ENCODE measurements at places on chromosomes 1 and 21. TPM values are rescaled to one million over a fixed set of nuclear protein-coding genes. Genes with fewer than 3 reads are reported as not detected.

DNA sequence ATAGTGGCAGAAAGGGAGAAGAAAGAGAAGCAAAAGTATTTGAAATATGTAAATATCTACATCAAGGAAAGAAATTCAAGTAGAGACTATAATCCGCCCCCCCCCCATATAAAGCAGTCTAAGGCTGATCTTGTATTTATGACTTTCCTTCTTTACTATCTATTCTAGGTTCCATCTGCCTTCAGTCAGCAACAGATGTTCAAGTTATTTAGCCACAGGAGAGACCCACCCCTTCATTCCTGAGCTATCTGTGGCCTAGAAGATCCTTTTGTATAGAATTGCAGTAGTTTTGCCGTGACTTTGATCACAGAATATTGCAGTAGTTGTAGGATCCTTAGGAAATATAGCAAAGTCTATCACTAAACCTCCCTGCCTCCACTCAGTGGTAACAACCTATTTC lies 10.7 kb upstream of the BSDC1 start:
- H3K27ac ChIP-seq, result no peak overlapping the region
- H3K27me3 ChIP-seq, result no peaks in the 10 kb centered on the region
- H3K4me3 ChIP-seq, result no peak overlapping the region
- DNase-seq, result no peak
- H3K36me3 ChIP-seq, result no peaks in the 10 kb centered on the region
- peaks cover 4% of the 10 kb centered on the region for H3K4me1 ChIP-seq

GRCh38 chr1:86951430-86951829 lies 37.0 kb downstream of the HS2ST1 start:
- H3K36me3 ChIP-seq, result no peaks in the 10 kb centered on the region
- DNase-seq, result no peak
- H3K4me1 ChIP-seq, result no peaks in the 10 kb centered on the region
- H3K4me3 ChIP-seq, result no peak overlapping the region
- H3K27me3 ChIP-seq, result no peaks in the 10 kb centered on the region

GRCh38 chr1:222829868-222830267 lies 15.0 kb downstream of the DISP1 start:
- H3K27ac ChIP-seq, result no peak overlapping the region
- no peak overlapping the region for H3K4me3 ChIP-seq
- H3K27me3 ChIP-seq, result no peaks in the 10 kb centered on the region
- DNase-seq, result no peak
- H3K4me1 ChIP-seq, result no peaks in the 10 kb centered on the region

- H3K4me1 ChIP-seq, result no peaks in the 10 kb centered on the region
- no peak overlapping the region for H3K4me3 ChIP-seq
- H3K27me3 ChIP-seq, result no peaks in the 10 kb centered on the region
- H3K36me3 ChIP-seq, result no peaks in the 10 kb centered on the region
Observed at GRCh38 chr1:116680752-116681151, 13.2 kb upstream of the IGSF3 start.

DNA sequence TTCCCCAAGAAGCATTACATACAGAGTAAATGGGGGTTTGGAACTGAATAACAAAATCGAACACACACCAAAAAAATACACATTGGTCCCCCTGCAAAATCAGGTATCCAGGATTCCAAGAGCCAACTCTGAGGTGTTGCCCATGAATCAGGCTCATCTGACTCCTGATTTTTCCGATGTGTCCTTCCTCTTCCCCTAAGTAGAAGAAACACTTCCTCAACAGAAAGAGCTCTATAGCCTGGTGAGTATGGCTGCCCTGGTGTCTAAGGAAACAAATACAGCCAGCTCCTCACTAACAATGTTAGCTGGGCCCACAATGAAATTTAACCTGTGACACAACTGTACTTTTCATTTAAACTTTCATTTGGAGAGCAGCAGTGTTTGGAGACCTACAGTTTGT lies 33.6 kb downstream of the ERI3 start:
- no peak overlapping the region for H3K4me3 ChIP-seq
- no peak overlapping the region for H3K27ac ChIP-seq
- no peak for DNase-seq

DNA sequence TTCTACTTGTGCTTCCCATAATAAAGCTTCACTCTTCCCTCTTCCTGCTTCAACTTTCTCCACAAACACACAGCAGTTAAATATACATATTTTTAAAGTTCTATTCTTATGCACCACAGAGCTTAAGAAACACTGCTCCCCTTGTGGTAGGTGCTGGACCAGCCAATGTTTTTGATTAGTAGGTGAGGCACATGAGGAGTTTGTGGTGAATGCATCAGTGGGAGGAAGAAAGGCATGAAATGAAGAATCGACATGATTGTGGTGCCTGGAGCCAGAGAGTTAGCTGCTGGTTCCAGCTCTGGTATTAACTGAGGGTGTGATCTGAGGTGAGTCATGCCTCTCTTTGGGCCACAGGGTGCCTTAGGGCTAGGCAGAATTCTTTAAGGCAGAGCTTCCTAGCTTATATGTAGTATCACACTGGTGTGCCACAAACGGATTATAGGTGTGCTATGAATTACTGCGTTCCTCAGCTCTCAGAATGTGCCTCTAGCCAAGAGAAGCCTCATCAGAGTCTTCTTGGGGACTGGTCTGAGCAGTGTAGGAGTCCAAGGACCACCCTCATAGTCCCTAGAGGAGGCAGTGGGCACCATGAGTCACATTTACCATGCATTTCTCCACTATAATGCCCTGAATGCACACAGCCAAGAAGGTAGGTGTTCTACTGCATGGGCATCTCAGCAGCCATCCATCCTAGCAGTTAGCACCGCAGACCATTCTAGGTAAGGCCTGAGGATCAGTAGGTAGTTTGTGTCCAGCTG lies 97.4 kb upstream of the SGIP1 start:
- H3K27ac ChIP-seq, result no peak overlapping the region
- H3K36me3 ChIP-seq, result no peaks in the 10 kb centered on the region
- H3K4me1 ChIP-seq, result no peaks in the 10 kb centered on the region
- DNase-seq, result peak; percentile 90
- H3K4me3 ChIP-seq, result no peak overlapping the region
- no peaks in the 10 kb centered on the region for H3K27me3 ChIP-seq

SPRR2G gene
- total RNA-seq, result not detected

DNA sequence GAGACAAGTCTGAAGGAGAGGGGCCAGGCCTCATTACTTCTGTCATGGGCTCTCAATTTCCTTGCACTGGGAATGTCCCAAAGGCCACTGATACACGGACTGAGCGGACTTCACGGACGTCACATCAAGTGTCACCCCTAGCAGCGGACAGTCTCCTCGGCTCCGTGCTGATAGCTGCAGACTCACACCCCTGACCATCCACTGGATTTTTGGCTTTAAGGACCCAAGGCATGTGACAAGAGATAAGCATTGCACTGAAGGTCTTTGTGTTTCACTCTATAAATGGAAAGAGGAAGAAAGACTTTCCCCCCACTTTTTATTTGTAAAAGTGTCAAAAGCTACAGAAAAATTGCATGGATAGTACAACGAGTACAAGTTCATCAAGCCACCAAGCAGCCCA lies 200.4 kb upstream of the FGGY start:
- H3K27me3 ChIP-seq, result no peaks in the 10 kb centered on the region
- peak; percentile 86 for DNase-seq
- no peak overlapping the region for H3K27ac ChIP-seq
- no peaks in the 10 kb centered on the region for H3K4me1 ChIP-seq
- no peaks in the 10 kb centered on the region for H3K36me3 ChIP-seq

- peak; percentile 75 for DNase-seq
- H3K27ac ChIP-seq, result no peak overlapping the region
- no peaks in the 10 kb centered on the region for H3K36me3 ChIP-seq
- H3K27me3 ChIP-seq, result no peaks in the 10 kb centered on the region
- no peak overlapping the region for H3K4me3 ChIP-seq
Observed at GRCh38 chr1:87305151-87305550, 23.5 kb upstream of the LMO4 start.

DNA sequence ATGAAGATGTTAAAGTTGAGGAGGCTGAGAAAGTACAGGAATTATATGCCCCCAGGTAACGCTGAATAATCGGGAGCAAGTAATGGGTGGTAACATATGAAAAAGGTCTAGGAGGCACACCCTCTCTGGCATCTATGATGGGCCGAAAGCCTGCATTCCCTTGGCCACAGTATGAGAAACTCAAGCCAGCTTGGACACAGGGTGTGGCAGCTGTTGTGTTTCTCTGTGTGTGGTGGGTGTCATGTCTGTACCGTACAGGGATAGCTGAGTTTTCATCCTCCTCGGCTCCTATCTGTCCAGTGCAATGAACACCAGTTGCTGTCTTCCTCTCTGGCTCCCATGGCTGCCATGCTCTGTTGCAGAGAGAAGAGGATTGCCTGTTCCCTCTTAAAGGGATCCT lies 32.9 kb downstream of the NBPF3 start:
- H3K4me3 ChIP-seq, result no peak overlapping the region
- no peak overlapping the region for H3K27ac ChIP-seq
- DNase-seq, result peak; percentile 68
- no peaks in the 10 kb centered on the region for H3K27me3 ChIP-seq
- no peaks in the 10 kb centered on the region for H3K4me1 ChIP-seq
- peaks cover 70% of the 10 kb centered on the region for H3K36me3 ChIP-seq

DNAJC6 gene
- total RNA-seq, result 3.7 TPM

GRCh38 chr1:116511459-116512019 lies 59.3 kb downstream of the CD58 start:
- no peak overlapping the region for H3K4me3 ChIP-seq
- H3K27ac ChIP-seq, result no peak overlapping the region
- no peak for DNase-seq
- H3K36me3 ChIP-seq, result no peaks in the 10 kb centered on the region
- no peaks in the 10 kb centered on the region for H3K27me3 ChIP-seq
- peaks cover 15% of the 10 kb centered on the region for H3K4me1 ChIP-seq

- no peaks in the 10 kb centered on the region for H3K27me3 ChIP-seq
- H3K4me1 ChIP-seq, result peaks cover 78% of the 10 kb centered on the region
- no peak overlapping the region for H3K4me3 ChIP-seq
- H3K36me3 ChIP-seq, result no peaks in the 10 kb centered on the region
- no peak for DNase-seq
Observed at GRCh38 chr1:61141288-61142042, 59.1 kb downstream of the NFIA start.

Data from esophagus muscularis mucosa (tissue), 4 donors.